ENCODE measurements at places on chromosomes 16 and 17.

GRCh38 chr16:15861996-15862395 lies 5.2 kb upstream of the MYH11 start:
- no peak for DNase-seq

- no peak for DNase-seq
These were observed 384 bp downstream of the TMEM107 start for GRCh38 chr17:8175795-8176196.

DNA sequence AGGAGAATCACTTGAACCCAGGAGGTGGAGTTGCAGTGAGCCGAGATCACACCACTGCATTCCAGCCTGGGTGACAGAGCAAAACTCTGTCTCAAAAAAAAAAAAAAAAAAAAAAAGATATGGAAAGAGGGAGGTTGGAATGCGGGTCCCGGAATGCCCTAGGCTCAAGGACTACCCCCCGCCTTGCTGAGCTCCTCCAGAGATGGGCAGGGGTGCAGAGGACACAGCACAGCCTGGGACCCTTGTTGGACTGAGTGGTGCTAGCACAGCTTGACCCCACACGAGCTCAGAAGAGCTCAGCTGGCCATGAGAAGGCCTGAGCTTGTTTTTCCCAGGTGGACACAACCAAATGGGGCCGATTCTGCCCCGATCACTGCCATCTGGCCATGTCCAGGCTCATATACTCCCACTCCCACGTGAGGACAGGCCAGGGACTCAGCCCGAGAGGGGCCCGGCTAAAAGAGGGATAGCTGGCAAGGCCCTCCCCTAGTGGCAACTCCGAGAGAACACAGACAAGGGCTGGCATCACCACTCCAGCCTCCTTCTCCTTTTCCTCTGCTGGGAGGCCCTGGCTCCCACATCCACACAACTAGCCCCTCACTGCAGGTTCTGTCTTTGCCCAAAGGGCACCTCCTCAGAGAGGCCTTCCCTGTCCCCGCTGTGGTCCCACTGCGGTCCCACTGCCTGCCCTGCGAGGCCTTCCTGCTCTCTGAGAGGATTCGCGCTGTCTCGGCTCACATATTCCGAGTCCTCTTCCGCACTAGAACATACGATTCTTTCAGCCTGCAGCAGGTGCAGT lies 11.0 kb downstream of the SGCA start:
- no peak for DNase-seq

DNA sequence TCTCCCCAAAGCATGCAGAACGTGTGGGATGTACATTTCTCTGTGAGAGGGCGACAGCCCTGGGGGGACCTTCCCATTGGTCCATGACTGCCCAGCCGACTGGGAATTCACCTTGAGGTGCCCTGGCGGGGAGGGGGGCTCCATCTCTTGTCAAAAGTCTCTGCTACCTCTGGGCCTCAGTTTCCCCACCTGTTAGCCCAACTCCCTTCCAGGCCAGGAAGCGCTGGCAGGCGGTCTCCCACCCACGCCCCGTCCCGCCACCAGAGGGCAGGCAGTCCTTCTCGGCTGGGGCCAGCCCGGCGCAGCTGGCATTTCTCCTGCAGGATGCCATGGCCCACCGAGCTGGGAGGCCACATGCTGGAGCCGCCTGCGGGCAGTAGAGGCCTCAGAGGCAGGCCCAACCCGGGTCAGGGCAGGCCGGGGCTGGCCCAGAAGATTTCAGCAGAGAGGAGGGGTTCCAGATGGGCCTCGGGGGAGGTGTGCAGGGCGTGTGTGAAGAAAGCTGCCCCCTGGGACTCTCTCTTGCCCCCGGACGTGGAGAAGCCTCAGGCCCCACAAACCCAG lies 16.6 kb downstream of the CD7 start:
- peak; percentile 67 for DNase-seq

DNA sequence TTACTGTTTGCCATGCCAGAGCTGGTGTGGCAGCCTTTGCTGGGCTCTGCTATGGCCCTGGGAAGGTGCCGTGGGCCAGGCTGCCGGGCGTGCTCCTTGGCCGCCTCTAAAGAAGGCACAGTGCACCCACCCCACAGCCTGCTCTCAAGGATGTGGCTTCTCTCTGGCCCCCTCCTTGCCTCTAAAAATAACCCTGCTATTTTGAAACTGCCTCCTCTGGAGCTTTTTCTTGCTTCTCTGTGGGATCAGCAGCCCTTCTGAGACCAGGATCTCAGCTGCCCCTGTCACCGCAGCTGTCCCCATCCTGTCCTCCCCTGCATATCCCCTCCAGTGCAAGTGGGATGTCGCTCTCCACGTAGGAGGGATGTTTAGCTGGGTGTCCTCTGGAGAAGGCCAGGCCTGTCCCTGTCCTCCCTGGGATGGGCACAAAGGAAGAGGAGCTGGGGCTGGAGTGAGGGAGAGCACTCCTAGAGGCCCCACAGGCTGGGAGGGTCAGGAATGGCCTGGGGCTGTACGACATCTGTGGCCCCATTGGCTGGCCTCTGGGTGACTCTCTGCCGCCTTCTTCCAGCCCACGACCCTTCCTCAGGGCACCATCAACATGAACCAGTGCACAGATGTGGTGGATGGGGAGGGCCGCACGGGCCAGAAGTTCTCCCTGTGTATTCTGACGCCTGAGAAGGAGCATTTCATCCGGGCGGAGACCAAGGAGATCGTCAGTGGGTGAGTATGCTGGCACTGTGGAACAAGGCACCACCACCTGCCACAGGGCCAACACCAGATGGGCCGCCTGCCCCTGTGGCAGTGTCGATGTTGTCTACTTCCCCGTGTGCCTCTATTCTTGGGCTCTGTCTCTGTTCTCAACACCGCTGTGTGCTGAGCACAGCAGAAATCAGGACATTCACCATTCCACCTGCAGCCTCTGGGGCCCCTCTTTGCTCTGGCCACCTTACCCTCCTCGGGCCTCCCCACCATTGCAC lies 79.7 kb downstream of the PLD6 start:
- DNase-seq, result no peak

- no peak for DNase-seq
These were observed 10.9 kb downstream of the MAF start for GRCh38 chr16:79589601-79590102.

DNA sequence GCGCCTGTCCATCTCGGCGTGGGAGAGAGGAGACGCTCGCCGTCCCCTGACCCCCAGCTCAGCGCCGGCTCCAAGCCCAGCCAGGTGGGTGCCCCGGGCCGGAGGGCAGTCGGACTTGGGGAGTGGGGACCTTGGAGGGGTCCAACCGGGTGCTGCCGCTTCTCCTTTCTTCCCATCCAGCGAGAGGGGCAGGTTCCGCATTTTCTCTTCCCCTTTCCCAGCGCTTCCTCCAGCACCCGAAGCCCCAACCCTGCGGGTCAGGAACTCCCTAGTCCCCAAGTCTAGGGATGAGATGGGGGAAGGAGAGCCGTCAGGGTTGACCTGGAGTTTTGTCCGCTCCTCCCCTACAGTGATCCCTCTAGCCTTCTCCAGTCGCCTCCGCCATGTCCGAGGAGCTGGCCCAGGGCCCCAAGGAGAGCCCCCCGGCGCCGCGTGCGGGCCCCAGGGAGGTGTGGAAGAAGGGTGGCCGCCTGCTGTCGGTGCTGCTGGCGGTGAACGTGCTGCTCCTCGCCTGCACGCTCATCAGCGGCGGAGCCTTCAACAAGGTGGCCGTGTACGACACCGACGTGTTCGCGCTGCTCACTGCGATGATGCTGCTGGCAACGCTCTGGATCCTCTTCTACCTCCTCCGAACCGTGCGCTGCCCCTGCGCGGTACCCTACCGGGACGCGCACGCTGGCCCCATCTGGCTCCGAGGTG lies at the start of gene OTOP2:
Gene OTOP2 (plus strand): TSS at position 24 of the 699 bp plus-strand sequence. CDS start 360 bp downstream, at position 384.
- no peak for DNase-seq

- DNase-seq, result no peak
These were observed 338.2 kb downstream of the SNX29 start for GRCh38 chr16:12314653-12315185.

DNA sequence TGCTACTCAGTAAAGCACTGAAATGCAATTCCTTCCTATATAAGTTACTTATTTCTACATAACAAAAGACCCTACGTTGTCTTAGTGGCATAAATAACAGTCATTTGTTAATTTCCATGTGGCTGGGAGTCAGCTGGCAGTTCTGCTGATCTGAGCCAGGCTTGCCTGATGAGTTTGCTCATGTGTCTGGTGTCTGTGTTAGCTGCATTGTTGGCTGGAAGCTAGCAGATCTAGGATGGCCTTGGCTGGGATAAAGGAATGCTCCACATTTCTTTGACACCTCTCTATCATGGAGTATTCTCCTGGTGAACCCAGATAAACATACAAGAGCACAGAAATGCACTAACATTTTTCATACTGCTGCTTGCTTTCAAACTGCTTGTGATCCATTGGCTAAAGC lies 264.4 kb upstream of the MON1B start:
- no peak for DNase-seq

GRCh38 chr17:2232244-2232638 lies 71.3 kb downstream of the SMG6 start:
- DNase-seq, result no peak

GRCh38 chr16:86424398-86424797 lies 85.9 kb upstream of the FOXF1 start:
- DNase-seq, result no peak

- DNase-seq, result no peak
These were observed 357.9 kb downstream of the SLC39A11 start for GRCh38 chr17:72734613-72735012.

DNA sequence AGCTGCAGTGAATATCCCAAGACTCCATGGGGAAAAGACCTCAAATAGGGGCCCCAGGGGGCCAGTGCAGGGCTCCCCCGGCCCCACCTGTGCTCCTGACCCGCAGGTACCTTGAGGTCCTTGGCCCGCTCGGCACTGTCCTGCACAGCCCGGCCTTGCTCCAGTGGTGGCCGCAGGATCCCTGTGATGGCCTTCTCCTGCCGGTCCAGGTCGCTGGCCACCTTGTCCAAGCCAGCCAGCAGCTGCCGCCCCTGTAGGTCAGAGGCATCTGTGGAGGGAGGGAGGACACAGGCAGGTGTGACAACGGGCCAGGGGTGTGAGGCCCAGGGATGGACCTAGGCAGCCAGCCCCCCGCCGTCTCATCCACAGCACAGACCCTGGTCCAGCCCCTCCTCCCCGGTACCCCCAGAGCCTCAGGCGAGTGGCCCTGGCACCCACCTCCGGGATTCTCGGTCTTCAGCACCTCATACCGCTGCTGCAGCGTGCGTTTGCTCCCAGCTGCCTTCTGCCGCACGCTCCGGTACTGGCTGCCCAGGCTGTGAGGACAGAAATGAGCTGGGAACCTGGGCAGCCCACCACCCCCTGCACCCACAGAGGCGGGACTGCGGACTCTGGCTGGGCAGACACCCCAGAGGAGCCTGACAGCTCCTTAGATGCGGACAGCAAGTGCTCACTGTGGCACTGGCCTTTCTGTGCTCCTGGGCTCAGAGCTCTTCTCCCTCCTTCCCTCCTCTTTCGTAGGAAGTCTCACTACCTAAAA lies 43.7 kb downstream of the PPL start:
- DNase-seq, result no peak

GRCh38 chr17:76515274-76515949 lies 14.2 kb upstream of the RHBDF2 start:
- DNase-seq, result no peak

DNA sequence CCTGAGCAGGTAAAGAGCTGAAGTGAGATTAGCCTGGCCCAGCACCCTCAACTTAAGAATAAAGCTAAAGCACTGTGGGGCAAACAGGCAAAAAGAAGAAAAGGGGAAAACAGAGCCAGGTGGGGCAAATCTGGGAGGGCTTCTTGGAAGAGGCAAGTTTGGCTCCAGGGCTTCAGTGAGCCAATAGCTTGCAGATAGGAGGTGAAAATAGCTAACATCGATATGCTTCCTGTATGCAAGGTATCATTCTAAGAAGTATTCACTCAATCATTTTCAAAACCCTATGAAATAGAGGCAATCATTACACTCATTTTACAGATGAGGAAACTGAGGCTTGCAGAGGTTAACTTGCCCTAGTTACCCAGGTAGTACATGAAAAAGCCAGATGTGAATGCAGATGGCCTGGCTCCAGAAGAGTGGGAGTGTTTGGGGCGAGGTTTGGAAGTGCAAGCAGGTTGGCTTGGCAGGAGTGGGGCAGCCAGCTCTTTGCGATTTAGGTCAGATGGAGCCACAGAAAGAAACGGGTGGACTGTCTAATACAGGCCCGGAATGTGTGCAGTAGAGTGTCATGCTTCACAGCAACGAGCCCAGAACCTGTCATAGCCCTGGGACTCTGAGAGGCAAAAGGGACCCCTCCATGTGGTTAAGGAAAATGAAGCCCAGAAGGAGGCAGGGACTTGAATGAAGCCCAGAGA lies 5.7 kb downstream of the WNT3 start:
- DNase-seq, result no peak

DNA sequence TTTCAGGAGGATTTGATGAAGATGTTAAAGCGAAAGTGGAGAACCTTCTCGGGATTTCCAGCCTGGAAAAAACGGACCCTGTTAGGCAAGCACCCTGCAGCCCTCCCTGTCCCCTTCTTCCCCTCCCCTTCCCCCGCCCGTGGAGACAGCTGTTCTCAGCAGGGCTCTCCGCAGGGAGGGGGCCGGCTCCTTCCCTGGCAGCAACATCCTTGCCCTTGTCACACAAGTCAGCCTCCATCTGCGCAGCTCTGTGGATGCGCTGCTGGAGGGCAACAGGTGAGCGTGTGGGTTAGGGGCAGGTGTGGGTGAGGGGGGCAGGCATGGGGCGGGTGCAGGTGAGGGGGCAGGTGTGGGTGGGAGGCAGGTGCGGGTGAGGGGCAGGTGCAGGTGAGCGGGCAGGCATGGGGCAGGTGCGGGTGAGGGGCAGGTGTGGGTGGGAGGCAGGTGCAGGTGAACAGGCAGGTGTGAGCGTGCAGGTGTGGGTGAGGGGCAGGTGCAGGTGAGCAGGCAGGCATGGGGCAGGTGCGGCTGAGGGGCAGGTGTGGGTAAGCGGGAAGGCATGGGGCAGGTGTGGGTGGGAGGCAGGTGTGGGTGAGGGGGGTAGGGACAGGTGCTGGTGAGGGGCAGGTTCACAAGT lies 9.4 kb downstream of the CYBC1 start:
- peak; percentile 50 for DNase-seq

- DNase-seq, result no peak
These were observed 14.8 kb downstream of the COX6A2 start for GRCh38 chr16:31413381-31413780.

- DNase-seq, result no peak
These were observed 45.9 kb downstream of the PITPNM3 start for GRCh38 chr17:6510321-6510977.

- no peak for DNase-seq
These were observed 82.2 kb upstream of the ARL4D start for GRCh38 chr17:43316522-43317142.

DNA sequence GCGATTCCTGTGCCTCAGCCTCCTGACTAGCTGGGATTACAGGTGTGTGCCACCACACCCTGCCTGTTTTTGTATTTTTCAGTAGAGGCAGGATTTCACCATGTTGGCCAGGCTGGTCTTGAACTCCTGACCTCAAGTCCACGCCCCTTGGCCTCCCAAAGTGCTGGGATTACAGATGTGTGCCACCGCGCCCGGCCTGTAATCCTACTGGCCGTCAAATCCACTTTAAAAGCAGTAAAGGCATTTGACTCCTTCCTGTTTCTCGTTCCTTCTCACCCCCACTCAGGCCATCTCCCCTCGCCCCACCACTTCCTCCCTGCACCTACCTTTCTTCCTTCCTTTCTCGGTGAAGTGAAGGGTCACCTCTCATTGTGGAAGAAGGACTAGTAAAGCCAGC lies 69.4 kb upstream of the CREBBP start:
- DNase-seq, result no peak
